ENCODE measurements at places on chromosomes 2 and 18.

GRCh38 chr2:46320141-46320567 is 22.9 kb downstream of the EPAS1 start:
- no peak for DNase-seq

GRCh38 chr2:159450180-159450579 is 163.7 kb upstream of the WDSUB1 start:
- DNase-seq, result no peak

DNA sequence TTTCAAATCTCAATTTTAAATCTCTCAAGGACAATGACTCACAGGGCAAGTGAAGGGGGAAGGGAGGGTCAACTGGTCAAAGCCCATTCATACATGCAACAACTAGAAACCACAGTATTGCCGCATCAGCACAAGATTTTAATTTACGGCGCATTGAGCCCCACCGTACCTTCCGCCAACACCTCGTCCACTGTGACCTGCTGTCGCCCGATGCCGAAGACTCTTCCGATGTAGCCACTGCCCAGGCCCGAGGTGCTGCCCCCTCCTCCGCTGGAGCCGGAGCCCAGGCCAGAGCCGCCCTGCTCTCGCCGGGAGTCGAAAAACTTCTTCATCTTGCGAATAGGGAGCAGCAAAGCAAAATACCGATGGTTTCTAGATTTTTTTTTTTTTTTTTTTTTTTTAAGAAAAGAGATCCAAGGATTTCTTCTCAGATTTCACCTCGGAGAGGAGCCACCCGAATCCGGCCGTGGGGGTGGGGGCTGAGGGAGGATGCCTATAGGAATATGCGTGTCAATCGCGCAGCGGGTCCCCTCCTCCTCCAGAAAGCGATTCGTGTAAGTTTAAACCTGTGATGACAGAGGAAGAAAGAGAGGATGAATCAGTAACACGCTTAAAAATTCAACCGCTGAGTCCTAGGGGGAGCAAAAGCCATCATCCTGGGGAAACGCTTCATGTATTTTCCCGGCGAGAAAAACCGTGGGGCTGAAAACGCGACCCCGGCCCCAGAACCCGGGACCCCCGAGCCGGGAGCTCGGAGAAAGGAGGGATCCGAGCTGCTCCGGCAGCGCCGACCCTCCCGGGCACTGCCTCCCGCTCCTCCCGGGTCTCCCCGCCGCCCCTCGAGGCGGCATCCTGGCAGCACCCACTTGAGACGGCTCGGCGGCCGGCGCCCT is 584 bp downstream of the AAK1 start:
- DNase-seq, result peak; percentile 69

- no peak for DNase-seq
These were observed 57.0 kb downstream of the OSBPL6 start for GRCh38 chr2:178251151-178251955.

DNA sequence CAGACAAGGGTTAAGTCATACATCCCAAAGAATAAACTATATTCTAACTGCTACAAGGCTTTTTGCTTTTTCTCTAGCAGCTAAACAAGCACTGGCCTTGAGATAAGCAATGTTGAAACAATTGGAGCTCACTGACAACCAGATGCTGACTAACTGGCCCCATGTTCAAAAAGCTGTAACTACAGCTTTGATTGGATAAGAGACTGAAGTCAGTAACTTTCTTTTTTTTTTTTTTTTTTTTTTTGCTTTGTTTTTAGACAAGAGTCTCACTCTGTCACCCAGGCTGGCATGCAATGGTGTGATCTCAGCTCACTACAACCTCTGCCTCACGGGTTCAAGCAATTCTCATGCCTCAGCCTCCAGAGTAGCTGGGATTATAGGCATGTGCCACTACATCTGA is 45.4 kb upstream of the TMEM163 start:
- DNase-seq, result no peak

Data from hematopoietic multipotent progenitor cell treated with erythropoietin and hydrocortisone succinate and interleukin-3 and kit ligand, for 17 days (in vitro differentiated cells).